ENCODE measurements at places on chromosomes 11 and 22. TPM values are rescaled to one million over a fixed set of nuclear protein-coding genes. Genes with fewer than 3 reads are reported as not detected.

The ACRV1 gene
- not detected for polyA plus RNA-seq

The OR6A2 gene
- not detected for polyA plus RNA-seq

The MAJIN gene
- polyA plus RNA-seq = not detected

The TRIM51 gene
- not detected for polyA plus RNA-seq
